Esophagus mucosa (tissue), 1 donor: ENCODE measurements at places on chromosomes 16 and 17. TPM values are rescaled to one million over a fixed set of nuclear protein-coding genes. Genes with fewer than 3 reads are reported as not detected.

ACSM2B gene
- total RNA-seq = not detected

CACNG5 gene
- not detected for total RNA-seq

FGF11 gene
- total RNA-seq = 8.6 TPM

KRTAP3-2 gene
- total RNA-seq = not detected

NRN1L gene
- total RNA-seq = not detected

PLEKHG4 gene
- 4.9 TPM for total RNA-seq
